ENCODE measurements at places on chromosomes 12 and 14.

- DNase-seq, result no peak
Observed at GRCh38 chr14:75515629-75515996, 6.7 kb upstream of the BATF start.

DNA sequence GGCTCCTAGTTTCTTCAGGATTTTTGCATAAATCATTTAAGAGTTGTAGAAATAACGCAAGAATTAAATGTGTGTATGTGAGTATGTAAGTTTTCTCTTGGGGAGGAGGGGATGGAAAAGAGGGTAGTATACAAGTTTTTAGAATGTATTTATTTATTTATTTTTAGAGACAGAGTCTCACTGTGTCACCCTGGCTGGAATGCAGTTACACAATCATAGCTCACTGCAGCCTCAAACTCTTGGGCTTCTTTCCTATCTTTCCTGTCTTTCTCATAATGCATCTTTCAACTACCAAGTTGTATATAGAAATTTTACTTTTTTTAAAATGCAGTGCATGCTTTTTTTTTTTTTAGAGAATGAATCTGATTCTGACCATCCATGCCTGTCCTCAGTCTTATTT, 269.0 kb upstream of the GARIN2 start:
- DNase-seq, result no peak

DNA sequence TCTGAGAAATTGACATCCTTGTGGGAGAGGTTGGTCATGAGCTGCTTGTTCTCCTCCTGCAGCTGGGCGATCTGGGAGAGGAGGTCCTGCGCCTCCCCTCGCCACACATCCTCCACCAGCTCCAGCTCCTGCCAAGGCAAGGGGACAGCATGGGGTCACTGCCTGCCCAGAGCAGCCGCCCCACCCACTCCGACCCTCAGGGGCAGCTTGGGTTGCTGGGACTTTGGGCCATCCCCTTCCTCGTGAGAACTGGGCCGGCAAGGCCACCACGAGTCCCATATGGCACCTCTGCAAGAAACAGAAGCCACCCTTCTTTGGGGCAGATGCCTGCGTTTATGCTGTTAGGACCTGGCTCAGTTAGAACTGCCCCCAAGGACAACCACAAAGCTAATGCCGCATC, 10.0 kb downstream of the RILPL1 start:
- DNase-seq, result no peak

- DNase-seq, result no peak
Observed at GRCh38 chr12:12648951-12649650, 37.4 kb downstream of the CREBL2 start.

- DNase-seq, result no peak
Observed at GRCh38 chr14:65026526-65026925, 39.8 kb downstream of the FNTB start.

- no peak for DNase-seq
Observed at GRCh38 chr14:99509871-99510555, 28.8 kb downstream of the CCNK start.

GRCh38 chr12:92144631-92145480, 790 bp downstream of the BTG1 start:
- DNase-seq, result no peak

- DNase-seq, result no peak
Observed at GRCh38 chr12:111276146-111276545, 92.7 kb downstream of the PHETA1 start.

GRCh38 chr12:92978607-92979006, 49.5 kb upstream of the EEA1 start:
- DNase-seq, result no peak
